Gastrocnemius medialis (tissue), 4 donors: ENCODE measurements at places on chromosomes 12 and 14. TPM values are rescaled to one million over a fixed set of nuclear protein-coding genes. Genes with fewer than 3 reads are reported as not detected.
A peak's percentile ranks its signal among the peaks of the same experiment; 100 is the strongest.

GRCh38 chr12:96980991-96981414, 73.9 kb downstream of the NEDD1 start:
- no peak for DNase-seq

DNA sequence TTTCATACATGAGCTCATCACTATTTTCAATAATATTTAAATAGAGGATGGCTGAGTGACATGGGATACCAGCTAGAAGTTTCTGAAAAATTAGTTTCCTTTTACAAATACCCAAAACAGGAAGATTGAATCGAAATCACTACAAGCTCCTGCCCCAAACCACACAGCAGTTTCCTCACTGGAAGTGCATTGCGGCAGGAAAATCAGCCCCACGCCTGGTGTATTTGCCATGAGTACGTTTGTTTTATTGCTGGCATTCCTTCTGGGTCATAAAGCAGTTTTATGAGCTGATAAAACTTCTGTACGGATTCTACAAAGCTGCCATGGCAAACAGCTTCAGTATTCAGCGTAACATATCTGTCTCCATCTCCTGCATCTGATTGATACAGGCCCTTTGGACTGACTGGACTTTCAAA, 23.7 kb downstream of the CDC42BPB start:
- DNase-seq = no peak

Gene CCDC198
- total RNA-seq = 0.39 TPM

Gene FAM181A
- total RNA-seq = not detected

GRCh38 chr12:52126605-52127578, 47.4 kb downstream of the SMIM41 start:
- DNase-seq = peak; percentile 45

GRCh38 chr14:97943619-97944018, 1146.4 kb downstream of the VRK1 start:
- DNase-seq = no peak
